Activated CD4-positive, alpha-beta T cell treated with anti-CD3 and anti-CD28 coated beads, Interleukin-2, amount 10 ng/mL, durations not matched to agents 24 days and 14 days (primary cell): ENCODE measurements at places on chromosomes 5 and 9. TPM values are rescaled to one million over a fixed set of nuclear protein-coding genes. Genes with fewer than 3 reads are reported as not detected.

DNA sequence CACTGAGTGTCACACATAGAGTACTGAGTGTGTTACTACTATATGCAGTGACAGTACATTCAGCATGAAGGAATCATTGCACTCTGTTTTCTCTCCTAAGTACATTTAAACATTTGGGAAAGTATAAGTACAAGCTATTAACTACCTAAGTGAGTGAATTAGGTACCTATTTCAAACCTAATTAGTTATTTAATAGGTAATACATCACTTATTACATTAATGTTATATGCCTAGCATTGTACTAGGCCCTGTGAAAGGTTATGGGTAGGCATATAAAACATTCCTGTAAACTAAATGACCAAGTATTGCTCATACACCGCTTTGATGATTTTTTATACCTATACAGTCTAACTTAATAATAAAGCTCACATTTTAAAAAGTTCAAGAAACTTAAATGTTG is 25.7 kb upstream of the PPP3R2 start:
- no peaks in the 10 kb centered on the region for H3K4me1 ChIP-seq
- H3K27me3 ChIP-seq, result no peaks in the 10 kb centered on the region
- no peak overlapping the region for H3K4me3 ChIP-seq
- no peaks in the 10 kb centered on the region for H3K36me3 ChIP-seq

DNA sequence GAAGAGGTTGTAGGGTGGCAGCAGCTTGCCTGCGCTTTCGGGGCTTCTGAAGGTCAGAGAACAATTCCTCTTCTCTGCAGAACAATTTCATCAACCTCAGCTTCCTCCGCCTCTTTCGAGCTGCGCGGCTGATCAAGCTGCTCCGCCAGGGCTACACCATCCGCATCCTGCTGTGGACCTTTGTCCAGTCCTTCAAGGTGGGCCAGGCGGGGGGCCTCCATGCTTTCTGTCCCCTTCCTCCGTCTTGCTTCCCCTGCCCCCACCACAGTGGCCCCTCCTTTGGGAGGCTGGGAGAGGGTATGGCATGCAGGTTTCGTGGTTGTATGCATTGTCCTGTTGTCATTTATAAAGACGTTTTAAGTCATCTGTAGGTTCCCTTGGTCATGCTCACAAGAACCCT is 195.8 kb downstream of the CACNA1B start:
- H3K27ac ChIP-seq, result no peak overlapping the region
- no peak for DNase-seq
- no peaks in the 10 kb centered on the region for H3K36me3 ChIP-seq
- H3K4me3 ChIP-seq, result no peak overlapping the region
- no peaks in the 10 kb centered on the region for H3K4me1 ChIP-seq
- H3K27me3 ChIP-seq, result no peaks in the 10 kb centered on the region

DNA sequence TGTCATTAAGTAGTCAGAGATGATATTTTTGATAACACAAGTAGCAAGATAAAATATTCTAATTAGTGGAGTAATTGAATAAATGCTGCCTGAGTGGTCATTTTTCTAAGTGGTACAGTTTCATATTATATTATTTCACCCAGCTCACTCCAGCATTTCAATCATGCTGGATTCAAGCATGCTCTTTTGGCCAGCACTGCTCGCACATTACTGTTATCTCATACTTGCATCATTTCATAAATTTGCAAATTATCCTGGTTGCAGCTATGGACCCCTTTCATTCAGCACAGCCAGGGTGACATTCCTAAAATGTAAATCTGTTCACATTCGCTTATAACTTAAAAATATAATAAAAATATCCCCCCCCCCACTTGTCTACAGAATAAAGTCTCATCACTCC is 520.8 kb upstream of the CYLC2 start:
- H3K4me3 ChIP-seq, result no peak overlapping the region
- H3K27ac ChIP-seq, result no peak overlapping the region
- H3K4me1 ChIP-seq, result no peaks in the 10 kb centered on the region
- no peak for DNase-seq
- no peaks in the 10 kb centered on the region for H3K36me3 ChIP-seq

GRCh38 chr5:82719368-82719767 is 357.8 kb downstream of the TMEM167A start:
- no peak for DNase-seq
- H3K4me3 ChIP-seq, result no peak overlapping the region
- H3K36me3 ChIP-seq, result no peaks in the 10 kb centered on the region
- H3K27me3 ChIP-seq, result peaks cover 1% of the 10 kb centered on the region
- peaks cover 7% of the 10 kb centered on the region for H3K4me1 ChIP-seq
- no peak overlapping the region for H3K27ac ChIP-seq

GRCh38 chr5:157217289-157218024 is 36.8 kb downstream of the ITK start:
- H3K27ac ChIP-seq, result peak overlapping the region; percentile 88
- H3K4me3 ChIP-seq, result peak overlapping the region; percentile 78
- H3K27me3 ChIP-seq, result no peaks in the 10 kb centered on the region
- peaks cover 86% of the 10 kb centered on the region for H3K4me1 ChIP-seq
- H3K36me3 ChIP-seq, result peaks cover 91% of the 10 kb centered on the region

DNA sequence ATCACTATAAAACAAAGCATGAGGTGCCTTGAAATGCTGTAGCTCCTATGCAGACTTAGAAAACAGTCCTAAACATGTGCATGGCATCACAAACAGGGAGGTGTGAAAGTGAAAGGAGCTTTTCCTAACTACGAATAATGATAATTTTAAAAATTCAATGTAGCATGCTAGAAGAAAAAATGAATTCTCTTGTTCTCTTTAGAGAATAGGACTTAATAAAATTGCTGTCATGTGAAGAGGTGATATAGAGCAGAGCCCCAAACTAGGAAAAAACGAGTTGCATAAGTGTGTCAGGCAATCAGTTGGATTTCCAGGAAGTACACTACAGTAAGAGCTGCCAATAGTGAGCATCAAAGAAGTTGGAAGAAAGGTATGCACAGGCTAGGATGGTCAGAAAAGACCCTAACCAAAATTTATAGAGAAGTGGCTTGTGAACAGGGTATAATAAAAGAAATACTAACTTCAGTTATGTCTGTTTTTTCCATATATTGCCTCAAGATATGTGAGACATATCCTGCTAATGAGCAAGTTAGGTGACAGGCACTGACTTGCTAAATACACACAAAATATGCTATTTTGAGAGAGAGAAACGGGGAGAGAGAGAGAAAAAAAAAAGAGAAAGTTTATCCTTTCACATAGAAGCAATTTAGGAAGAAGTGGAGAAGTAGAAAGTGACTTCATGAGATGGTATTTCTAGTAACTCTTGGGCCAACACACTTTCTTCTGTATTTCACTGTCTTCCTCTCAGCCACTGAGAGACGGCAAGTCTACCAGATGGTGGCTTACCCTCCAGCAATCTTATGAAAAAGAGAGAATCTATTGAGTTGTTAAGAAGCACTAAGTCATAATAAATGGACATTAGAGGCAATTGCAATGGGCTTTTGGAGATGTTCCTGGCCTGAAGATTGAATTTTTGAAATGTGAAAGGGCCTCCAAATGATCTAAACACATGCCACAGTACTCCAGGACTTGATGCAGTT is 18.0 kb downstream of the ITGA2 start:
- peak overlapping the region; percentile 34 for H3K4me3 ChIP-seq
- peak overlapping the region; percentile 70 for H3K27ac ChIP-seq
- H3K36me3 ChIP-seq, result peaks cover 28% of the 10 kb centered on the region
- DNase-seq, result peak; percentile 56
- H3K4me1 ChIP-seq, result peaks cover 72% of the 10 kb centered on the region

- no peak overlapping the region for H3K27ac ChIP-seq
- H3K27me3 ChIP-seq, result no peaks in the 10 kb centered on the region
- no peaks in the 10 kb centered on the region for H3K36me3 ChIP-seq
Observed at GRCh38 chr9:120152295-120152694, 427.7 kb downstream of the CDK5RAP2 start.

DNA sequence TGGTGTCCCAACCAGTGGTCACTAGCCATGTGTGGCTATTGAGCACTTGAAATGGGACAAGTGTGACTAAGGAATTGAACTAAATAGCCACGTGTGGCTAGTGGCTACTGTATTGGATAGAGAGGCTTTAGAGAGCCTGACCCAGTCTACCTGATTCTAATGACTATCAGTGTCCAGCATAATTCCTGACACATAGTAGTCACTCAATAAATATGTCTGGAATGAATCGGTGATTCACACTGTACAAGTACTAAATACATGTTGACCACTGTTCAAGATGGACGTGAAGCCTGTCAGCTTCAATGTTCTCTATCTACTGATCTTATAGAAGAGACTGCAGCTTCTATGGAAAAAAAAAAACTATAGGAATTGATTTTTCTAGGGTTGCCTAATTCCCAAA is 57.7 kb upstream of the MAST4 start:
- H3K27ac ChIP-seq, result no peak overlapping the region
- no peaks in the 10 kb centered on the region for H3K36me3 ChIP-seq
- peaks cover 9% of the 10 kb centered on the region for H3K4me1 ChIP-seq
- H3K27me3 ChIP-seq, result peaks cover 3% of the 10 kb centered on the region

GRCh38 chr9:35868933-35869332 is 1.3 kb downstream of the OR13J1 start:
- no peak overlapping the region for H3K4me3 ChIP-seq
- H3K36me3 ChIP-seq, result no peaks in the 10 kb centered on the region
- H3K27me3 ChIP-seq, result no peaks in the 10 kb centered on the region

DNA sequence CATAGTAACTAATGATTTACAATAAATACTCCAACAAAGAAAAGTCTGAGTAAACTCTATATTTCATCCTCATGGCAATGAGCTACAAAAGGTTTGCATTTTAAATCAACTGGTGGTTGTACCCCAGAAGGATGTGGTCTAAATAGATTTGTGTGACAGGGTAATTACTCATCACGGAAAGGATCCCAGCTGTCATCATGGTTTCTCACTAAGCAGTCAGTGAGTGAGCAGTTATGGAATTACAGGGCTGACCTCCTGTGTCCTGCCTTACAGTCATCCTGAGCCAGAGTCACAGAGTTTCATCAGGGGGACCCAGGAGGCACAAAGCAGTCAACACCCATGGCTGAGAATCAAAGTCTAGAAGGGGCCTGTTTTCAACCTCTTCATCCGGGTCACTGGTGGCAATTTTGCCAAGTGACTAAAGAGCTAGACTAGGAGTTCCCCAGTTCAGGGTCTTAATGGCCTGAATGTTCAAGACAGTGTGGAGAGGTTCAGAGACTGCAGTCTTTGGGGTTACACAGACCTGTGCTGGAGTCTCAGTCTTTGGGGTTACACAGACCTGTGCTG is 210.7 kb upstream of the SLC24A2 start:
- H3K36me3 ChIP-seq, result peaks cover 17% of the 10 kb centered on the region
- peak overlapping the region; percentile 99 for H3K27ac ChIP-seq
- no peaks in the 10 kb centered on the region for H3K27me3 ChIP-seq
- H3K4me1 ChIP-seq, result peaks cover 53% of the 10 kb centered on the region
- H3K4me3 ChIP-seq, result peak overlapping the region; percentile 74

- H3K4me1 ChIP-seq, result peaks cover 3% of the 10 kb centered on the region
- H3K4me3 ChIP-seq, result no peak overlapping the region
- H3K27me3 ChIP-seq, result peaks cover 16% of the 10 kb centered on the region
Observed at GRCh38 chr9:101706261-101706798, 32.1 kb downstream of the GRIN3A start.

DNA sequence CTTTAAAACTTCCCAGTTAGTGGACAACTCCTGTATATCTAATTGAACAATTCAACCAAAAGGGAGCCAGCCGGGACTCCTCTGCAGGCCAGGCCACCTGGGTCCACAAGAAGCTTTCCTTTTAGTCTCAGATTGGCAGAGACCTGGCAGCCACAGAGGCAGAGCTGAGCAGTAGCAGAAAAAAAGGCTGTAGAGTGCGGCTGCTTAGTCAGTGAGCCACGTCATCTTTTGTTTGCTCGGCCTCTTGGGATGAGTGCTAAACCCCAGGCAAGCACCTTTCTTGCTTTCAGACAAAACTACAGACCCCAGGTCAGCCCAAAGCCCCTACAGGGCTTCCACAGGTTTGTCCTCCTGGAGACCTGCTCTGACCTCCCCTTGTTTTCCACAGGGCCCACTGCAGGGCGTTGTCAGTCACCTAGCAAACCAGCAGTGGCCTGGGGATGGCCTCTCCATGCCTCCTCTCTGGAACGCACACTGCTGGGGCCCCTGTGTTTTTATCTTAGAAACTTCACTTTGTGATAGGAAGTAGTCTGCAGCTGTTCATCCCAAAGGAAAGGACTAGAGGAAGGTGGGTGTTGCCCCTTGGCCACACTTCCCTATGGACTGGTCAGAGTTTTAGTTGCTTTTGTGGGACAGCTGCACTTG is 49.9 kb downstream of the SHB start:
- H3K4me1 ChIP-seq, result no peaks in the 10 kb centered on the region
- peaks cover 2% of the 10 kb centered on the region for H3K27me3 ChIP-seq
- no peak overlapping the region for H3K27ac ChIP-seq
- H3K4me3 ChIP-seq, result no peak overlapping the region

DNA sequence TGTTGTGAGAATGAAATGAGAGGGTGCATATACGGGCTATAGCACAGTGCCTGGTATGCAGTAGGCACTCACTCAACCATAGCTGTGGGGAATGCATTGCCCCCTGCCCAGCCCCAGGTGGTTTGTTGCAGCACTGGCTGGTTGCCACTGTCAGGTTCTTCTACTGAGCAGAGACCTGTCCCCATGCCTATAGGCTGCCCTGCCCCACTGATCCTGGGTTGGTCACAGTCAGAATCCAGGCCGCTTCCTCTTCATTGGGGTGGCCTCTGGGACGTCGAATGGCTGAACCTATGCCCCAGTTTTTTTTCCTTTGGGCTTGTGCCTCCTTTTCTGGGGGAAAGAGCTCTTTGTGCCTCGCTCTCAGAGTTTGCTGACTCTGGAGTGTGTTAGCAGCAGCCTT is 74.6 kb downstream of the RGS3 start:
- no peak overlapping the region for H3K27ac ChIP-seq
- peaks cover 46% of the 10 kb centered on the region for H3K36me3 ChIP-seq
- no peaks in the 10 kb centered on the region for H3K27me3 ChIP-seq
- H3K4me1 ChIP-seq, result peaks cover 10% of the 10 kb centered on the region
- H3K4me3 ChIP-seq, result no peak overlapping the region

Gene MOCS2
- total RNA-seq, result 16.5 and 18.4 TPM in 2 replicates

Gene LVRN
- total RNA-seq, result not detected in 2 replicates

Gene ZBTB26
- total RNA-seq, result 8.4 and 8.9 TPM in 2 replicates

Gene SHOC1
- not detected in 2 replicates for total RNA-seq

Gene GMCL2
- 0.07 TPM in 1 of 2 replicates, not detected in the other for total RNA-seq
